ENCODE measurements at places on chromosomes 5 and 9.

DNA sequence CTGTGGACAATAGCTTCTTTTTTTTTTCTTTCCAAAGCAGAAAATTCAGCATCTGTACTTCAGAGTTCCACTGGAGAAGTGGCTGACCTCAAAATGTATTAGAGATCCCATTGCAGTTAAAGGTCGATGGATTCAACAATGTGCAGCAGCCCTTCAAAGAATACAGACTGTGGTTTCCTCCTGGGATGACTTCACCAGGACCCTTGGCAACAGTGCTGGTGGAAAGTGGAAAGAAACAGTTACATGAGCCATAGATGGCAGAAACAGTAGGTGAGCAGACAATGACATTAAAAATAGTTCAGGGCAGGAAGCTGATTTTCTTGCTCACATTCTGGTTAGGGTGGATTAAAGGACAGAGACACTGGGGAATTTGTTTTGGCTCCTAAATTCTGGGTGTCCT, 62.4 kb downstream of the SLC28A3 start:
- DNase-seq, result no peak

GRCh38 chr9:111828193-111828592, 33.5 kb upstream of the SHOC1 start:
- DNase-seq, result no peak

GRCh38 chr9:101062686-101063085, 34.2 kb downstream of the PLPPR1 start:
- DNase-seq, result no peak

DNA sequence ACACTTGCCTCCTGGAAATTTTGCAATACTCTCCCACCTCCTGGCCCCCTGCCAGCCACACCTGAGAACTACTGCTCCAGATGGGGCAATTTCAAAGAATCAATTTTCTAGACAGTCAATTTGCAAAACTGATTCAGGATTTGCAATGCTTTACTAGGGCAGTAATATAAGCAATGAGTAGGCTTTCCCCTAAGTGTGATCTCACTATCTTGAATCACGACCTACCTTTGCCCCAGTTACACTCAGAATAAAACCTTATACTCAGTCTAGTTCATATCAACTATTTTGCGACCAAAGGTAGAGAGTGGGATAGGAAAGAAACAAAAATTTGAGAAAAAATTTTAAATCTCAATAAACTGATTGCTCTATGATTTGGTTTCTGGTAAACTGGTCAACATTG, 54.4 kb downstream of the DROSHA start:
- DNase-seq, result no peak

- DNase-seq, result no peak
These were observed 15.5 kb downstream of the SPATA31E1 start for GRCh38 chr9:87898151-87898550.

GRCh38 chr9:21121079-21121478, 20.6 kb downstream of the IFNW1 start:
- DNase-seq, result no peak

- DNase-seq, result no peak
These were observed 4.8 kb upstream of the HAND1 start for GRCh38 chr5:154482528-154483449.

GRCh38 chr5:130923543-130924124, 241.4 kb downstream of the HINT1 start:
- DNase-seq, result no peak

- no peak for DNase-seq
These were observed 649.4 kb downstream of the CDH9 start for GRCh38 chr5:26388976-26389375.

DNA sequence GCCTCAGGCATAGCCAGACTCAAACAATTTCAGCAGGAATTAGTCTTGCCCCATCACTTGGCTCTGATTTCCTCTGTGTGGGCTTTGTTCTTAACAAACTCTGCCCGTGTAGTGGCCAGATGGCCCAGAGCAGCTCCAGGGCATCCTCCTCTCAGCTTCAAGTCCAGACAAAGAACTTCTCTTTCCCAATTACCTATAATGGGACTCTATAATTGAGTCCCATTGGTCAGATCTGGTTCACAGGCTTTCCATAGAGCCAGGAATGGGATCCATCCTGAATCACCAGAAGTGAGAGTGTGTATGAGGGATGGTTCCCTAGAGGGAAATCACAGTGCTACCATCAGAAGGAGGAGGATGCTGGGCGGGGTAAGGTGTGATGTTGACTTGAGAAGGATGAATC, 515.8 kb downstream of the KIF4B start:
- DNase-seq, result no peak

GRCh38 chr5:142152384-142152732, 43.8 kb downstream of the NDFIP1 start:
- DNase-seq, result no peak

DNA sequence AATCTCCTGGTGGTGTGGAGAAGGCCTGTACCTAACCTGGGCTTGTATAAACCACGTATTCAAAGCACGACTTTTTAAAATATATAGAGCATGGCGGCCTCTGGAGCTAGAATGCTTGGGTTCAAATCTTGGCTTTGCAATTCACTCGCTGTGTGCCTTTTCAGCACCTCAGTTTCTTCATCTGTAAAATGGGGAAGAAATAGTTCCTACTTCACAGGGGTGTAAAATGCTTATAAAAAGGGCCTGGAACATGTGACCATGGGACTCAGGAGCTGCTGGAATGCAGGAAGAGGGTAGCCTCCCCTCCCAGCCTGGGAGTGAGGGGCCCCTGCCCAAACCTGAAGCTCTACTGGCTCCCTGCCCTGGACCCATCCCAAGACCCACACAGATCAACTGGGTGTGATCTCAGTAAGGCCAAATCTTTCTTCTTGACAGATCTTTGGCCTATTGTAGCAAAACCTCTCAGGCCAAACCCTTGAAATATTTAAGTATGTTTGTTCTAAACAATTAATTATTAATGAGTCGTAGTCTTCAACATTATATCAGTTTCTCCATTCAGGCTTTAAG, 269.0 kb downstream of the ZSWIM6 start:
- DNase-seq, result no peak

DNA sequence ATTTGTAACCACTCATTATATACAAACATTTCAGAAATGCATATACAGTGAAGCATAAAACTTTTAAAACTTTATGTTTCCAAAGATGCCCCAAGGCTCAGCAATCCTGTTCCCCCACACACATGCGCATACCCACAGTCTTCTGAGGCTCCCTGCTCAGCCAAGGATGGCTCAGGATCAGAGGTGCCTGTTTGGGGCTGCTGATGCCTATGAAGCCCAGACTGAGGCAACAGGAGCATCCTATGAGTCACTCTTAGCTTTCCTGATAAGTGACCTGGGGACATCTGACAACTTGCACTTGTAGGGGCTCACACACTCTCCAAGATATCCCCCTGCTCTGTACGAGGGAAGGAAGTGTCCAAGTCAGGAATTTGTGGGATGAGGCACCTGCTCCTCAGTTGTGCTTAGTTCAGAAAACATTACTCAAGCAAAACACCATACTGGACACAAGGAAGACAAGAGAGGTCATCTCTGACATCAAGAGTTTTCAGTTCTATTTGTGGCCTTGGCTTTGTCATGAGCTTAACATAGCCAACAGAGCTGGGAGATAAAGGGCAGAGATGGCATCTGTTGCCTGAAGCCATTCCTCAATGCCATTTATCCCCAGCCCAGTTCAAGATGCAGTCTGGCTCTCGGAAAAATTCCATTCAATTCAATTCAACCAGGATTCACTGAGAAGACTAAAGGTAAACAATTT, 62.3 kb downstream of the NIPSNAP3B start:
- DNase-seq, result no peak

DNA sequence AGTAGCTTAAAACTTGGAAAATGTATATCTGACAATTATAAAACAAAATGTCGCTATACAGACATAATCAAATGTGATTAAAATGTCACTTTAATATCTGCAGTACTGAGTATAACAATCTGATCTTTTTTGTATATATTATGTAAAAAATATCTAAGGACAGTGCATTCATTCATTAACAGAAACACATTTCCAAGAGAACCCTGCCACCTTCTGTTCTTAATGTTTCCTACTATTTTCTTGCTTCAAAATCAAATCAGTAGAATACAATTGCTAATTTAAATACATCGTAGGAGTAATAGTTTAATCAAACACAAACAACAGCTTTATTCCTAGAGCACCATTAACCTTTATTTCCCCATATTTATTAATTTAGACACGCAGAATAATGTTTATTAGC, 142.6 kb upstream of the ST8SIA4 start:
- DNase-seq, result no peak

DNA sequence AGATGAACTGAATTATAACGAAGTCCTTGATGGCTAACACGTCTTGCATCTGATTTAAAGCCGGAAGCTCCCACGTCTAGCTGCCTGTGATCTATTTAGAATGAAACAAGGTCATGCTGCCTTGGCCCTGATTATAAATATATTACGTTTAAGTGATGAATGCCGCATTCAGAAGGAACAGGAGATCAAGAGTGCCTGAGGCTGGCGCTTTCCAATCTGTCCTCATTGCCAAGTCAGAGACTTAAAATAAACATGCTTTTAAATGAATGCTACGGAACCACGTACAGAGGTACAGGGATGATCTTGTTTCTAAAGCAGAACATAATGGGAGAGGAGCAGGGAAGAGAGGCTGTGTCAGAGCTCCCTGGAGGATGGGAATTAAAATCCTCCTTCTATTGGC, 292.8 kb downstream of the TLE1 start:
- DNase-seq, result no peak

DNA sequence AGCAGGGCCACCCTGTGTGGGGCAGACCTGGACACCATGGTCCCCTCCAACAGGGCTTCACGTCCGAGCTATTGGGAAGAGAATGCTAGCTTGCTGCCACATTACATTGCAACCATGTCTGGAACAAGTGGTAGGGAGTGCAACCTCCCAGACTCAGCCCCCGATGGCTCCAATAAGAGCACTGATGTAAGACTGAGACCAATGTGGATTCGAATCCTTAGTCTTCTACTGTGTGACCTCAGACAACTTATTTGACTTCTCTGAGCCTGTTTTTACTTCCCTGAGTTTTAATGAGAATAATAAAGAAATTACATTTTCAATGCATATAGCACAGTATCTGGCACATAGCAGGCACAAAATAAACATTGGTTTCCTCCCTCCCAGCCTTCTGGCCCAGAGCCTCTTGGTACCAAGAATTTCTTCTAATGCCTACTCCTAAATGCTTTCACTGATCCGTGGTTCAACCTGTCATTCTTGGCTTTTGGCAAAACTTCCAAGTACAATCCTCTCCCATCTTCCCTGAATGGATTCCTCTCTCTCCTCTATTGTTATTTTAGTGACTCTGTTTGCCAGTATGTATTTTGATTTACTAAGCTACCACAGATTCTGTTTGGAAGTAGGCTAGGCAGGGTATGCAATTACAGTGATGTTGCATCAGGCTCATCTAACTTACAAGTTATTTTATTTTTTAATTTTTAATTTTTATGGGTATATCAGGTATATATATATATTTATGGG, 34.6 kb upstream of the COL15A1 start:
- DNase-seq, result peak; percentile 73

DNA sequence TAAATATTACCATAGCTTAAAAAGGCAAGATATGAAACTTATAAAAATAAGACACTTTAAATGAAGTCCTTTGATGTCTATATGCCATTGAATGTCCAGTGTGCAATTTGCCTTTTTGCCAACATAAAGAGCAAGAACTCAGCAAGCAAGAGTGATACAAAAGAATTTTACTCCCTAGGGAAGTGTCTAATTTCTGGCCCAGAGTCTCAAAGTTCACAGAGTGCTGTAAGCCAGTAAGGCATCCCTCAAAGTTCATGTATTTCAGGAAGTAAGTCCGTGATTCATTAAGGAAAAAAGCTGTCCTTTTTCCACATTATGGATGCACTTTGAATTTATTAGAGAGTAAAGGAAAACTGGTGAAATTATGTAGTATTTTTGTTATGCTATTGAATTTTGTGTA, 185.2 kb downstream of the CCDC171 start:
- no peak for DNase-seq

DNA sequence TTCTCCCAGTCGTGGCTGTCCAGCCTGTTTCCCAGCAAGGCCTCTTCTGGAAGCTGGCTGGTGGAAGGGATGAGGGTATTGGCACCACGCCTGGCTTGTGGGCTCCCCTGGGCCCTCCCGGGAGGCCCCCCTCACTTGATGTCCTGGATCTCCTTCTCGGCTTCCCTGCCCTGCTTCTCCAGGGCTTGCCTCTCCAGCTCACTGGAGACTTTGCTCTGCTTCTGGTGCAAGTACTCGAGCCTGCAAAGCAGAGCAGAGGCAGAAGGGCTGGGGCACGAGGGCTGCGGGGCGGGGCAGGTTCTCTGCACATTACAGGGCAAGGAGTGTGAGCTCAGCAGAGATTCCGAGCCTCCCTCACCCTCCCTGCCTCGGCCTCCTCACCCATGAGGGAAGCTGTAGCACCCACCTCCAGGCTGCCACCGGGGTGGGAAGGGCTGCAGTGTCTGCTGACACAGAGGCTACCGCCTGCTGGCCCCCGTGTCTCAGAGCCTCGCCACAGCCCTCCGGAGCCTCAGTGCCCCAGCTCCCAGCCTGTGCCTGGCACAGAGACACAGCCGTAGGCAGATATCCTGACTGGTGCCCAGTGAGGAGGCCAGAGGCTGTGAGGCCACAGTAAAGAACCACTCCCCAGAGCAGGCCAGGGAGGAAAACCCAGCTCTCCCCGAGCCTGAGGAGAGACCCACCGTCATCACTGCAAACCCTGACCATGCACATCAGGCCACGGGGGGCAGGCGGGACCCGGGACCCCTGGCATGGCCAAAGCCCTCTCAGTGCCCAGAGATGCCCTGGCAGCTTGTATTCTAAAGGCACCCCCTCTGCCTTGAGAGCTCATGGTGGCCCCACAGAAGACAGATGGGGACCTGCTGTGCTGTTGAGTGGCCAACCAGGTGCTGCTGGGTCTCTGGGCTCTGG, 7.2 kb downstream of the SNAPC4 start:
- no peak for DNase-seq

DNA sequence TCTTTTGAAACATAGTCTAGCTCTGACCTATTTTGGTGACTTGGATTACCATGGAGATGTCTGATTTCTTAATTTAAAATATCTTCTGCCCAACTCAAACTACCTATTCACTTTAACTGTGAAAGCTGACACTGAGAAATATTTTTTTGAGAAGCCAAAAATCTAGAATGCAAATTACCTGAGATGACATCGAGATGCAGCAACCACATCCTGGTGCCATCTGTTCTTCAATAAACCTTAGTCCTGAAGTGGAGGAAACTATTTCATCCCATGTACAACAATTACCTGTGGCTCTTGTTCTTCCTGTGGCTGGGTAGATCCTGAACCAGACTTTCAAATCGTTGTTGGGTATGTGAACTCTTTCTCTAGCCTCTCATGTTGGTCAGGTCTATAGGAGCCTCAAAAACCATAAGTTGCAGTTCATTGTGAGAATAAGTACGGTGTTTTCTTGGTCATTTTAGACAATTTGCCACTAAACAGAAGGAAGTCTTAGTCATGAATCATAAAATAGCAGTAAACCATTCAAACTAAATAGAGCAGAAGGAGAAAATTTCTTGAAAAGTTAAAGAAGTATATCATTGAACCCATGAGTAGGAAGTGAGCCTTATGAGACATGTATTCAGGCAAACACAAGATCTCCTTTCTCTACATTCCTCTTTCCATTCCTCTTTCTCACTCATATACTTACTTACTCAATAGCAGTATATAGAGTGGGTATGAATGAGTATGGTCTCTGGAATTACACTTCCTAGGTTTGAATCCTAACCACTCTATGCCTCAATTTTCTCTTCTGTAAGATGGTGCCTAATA, 176.0 kb downstream of the HMHB1 start:
- no peak for DNase-seq

GRCh38 chr5:179261301-179262125, 83.7 kb downstream of the ADAMTS2 start:
- DNase-seq, result no peak
